Transverse colon (tissue), 4 donors: ENCODE measurements at places on chromosomes 2 and 18. TPM values are rescaled to one million over a fixed set of nuclear protein-coding genes. Genes with fewer than 3 reads are reported as not detected.

The ACMSD gene
- not detected for total RNA-seq

The SPP2 gene
- not detected for total RNA-seq

The MEP1B gene
- 8.6 TPM for total RNA-seq

The C2orf72 gene
- total RNA-seq, result 28.4 TPM

The AQP12A gene
- not detected for total RNA-seq

The CHRND gene
- not detected for total RNA-seq

The LIMS4 gene
- not detected for total RNA-seq

The UGT1A10 gene
- 54.9 TPM for total RNA-seq

The DCC gene
- total RNA-seq, result not detected

The ADGRF3 gene
- not detected for total RNA-seq

The REG3A gene
- not detected for total RNA-seq

The REG1A gene
- not detected for total RNA-seq

The PSMA8 gene
- not detected for total RNA-seq

The IL1F10 gene
- not detected for total RNA-seq

The SLC25A12 gene
- 32.1 TPM for total RNA-seq

The TSPYL6 gene
- not detected for total RNA-seq

The BMPR2 gene
- 16.5 TPM for total RNA-seq

The ARHGAP25 gene
- 11.2 TPM for total RNA-seq

The ZBTB7C gene
- 38.8 TPM for total RNA-seq

The ANKRD44 gene
- 15.6 TPM for total RNA-seq

The L3MBTL4 gene
- 4.4 TPM for total RNA-seq

The PDE1A gene
- 4.4 TPM for total RNA-seq

The ZNF516 gene
- total RNA-seq, result 19.4 TPM

The CABYR gene
- not detected for total RNA-seq

The ALPG gene
- not detected for total RNA-seq

The KCNE4 gene
- total RNA-seq, result 4.6 TPM

The SOWAHC gene
- total RNA-seq, result 99.5 TPM
